NCI-H187 treated with DMSO at 0.1 percent for 48 hours (cell line): ENCODE measurements at places on chromosomes 13 and 19.

DNA sequence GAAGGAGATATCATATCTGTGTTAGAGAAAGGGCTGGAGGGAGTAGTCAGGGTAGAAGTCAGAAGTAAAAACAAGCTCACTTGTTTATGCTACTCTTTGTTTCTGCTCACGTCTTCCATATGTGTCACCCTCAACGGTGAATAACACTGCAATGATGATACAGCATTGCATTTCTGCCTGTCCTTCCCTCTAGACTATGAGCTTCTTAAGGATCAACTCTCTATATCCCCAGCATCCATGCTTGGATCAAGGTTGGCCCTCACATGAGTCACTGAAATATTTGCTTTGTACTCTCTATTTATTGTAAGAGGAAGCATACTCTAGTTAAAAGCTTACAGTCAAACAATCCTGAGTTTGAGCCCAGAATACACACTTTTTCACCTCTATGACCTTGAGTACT lies 406.0 kb downstream of the RFC3 start:
- no peak for DNase-seq

GRCh38 chr19:48344892-48345291 lies 18.8 kb downstream of the TMEM143 start:
- DNase-seq = no peak

- DNase-seq = no peak
These were observed 204.4 kb downstream of the LACC1 start for GRCh38 chr13:44084146-44084545.

DNA sequence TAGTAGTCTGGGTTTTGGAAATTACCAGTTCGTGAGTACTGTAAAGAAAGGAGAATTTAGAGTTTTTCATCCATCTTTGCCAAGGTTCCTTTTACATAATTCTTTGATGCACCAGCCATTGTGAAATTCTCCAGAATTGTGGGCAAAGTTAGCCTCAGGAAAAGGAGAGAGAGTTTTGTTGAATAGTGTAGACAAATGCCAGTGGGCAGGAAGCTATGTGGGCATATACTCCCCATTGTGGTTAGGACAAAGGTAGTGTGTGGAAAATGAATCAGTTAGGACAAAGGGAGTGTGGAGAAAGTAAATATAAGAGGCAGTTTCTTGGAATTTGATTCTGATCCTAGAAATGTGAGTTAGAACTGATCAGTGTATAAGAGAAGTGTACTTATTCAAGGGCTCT lies 67.9 kb downstream of the PCCA start:
- DNase-seq = no peak

GRCh38 chr19:32773126-32773525 lies 53.6 kb downstream of the TDRD12 start:
- DNase-seq = no peak

DNA sequence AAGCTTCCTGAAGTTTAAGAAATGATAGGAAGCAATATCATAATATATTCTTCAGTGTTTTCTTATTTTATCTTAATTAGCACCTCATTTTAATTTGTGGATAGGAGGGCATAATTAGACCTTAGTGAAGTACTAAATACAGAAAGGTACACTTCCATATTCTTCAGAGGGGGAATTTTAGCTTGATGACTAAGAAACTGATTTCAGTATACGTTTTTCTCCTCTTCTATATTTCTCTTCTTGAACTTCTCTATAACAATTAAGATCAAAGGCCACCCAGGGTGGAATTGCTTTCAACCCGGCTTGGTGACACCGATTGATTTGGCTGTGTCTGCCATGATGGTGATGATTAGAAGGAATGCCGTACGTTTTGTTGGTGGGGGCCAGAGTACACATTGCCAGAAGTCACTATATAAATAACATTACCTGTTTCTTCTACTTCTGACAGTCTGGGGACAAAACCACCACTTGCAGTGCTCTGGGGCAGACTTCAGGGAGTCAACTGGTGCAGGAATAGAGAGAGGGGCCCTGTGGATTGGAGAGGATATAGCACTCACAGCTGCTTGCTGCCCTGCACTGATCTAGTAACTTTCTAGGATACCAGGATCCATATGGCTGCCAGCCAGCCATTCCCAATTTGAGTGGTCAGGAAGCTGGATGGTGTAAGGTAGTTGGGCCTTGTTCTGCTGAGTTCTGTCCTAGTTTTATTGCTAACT lies 73.8 kb downstream of the SPATA13 start:
- no peak for DNase-seq

DNA sequence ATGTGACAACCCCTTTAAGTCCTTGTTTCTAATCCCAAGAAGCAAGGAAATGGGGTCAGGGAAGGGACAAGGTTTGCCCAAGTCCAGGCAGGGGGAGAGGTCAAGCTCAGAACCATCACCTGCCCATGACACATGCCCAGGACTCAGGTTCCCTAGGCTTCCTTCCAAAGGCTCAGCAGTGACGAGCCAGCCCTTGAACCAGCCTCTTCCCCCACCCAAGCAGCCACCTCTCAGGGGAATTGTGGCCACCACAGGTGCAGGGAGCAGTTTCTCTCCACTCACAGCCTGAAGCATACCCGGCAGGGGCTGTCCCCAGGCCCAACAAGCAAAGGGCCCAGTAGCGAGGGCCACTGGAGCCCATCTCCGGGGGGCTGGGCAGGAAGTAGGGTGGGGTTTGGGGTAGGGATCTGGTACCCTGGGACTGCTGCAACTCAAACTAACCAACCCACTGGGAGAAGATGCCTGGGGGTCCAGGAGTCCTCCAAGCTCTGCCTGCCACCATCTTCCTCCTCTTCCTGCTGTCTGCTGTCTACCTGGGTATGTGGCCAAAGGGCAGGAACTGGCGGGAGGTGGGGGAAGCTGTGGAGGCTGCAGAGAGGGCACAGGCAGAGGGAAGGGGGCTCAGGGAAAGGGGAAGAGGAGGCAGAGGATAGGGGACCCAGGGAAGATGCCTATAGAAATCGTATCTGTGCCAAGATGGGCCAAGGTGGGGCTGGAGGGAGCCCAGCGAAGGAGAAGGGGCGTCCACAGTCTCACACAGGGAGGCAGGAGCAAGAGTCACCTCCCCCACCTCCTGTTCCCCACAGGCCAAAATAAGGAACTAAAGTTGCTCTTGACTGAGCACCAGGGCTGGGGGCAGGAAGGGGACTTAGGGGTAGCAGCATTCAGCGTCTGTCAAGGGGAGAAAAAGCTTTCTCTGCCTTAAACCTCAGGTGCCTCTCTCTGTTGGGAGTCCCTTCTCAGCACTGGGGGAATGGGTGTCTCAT lies at the start of gene CD79A:
Gene CD79A, plus strand, starts transcription at position 433 of the 986 bp plus-strand sequence. Its CDS starts 26 bp downstream, at position 459.
- DNase-seq = no peak

DNA sequence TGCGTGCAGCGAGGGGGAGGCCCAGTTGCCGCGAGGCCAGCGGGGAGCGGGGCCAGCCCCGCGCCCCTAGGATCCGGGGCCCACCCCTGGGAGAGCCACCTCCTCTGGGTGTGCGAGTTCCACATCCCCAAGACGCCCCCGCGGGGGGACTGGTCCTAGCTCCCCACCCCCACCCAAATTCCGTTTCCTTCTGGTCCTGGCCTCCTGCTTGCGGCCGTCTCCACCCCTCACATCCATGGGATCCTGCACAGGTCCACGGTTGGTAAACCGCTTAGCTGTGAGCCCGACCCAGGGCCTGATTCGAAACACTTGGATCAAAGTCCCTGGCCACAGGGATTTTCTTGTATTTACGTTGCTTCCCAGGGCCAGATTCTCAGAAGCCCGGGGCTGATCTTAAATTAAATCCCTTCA lies 324 bp upstream of the FBXO17 start:
- no peak for DNase-seq

DNA sequence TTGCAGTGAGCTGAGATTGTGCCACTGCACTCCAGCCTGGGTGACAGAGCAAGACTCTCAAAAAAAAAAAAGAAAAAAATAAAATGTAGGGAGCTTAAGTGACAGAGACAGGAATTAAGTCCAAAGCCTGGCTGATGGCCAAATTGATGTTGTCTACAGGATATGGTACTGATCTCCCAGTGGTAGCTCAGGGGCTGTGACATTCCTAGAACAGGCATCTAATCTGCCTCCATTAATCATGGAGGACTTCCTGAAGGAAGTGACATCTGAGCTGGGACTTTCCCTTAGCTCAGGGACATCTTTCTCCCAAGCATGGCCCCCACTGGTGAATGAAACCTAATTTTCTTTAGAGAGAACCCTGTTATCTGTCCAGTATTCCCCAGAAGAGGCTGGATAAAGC lies 11.4 kb upstream of the EDDM13 start:
- no peak for DNase-seq

GRCh38 chr13:35888981-35889380 lies 242.2 kb downstream of the DCLK1 start:
- DNase-seq = no peak

DNA sequence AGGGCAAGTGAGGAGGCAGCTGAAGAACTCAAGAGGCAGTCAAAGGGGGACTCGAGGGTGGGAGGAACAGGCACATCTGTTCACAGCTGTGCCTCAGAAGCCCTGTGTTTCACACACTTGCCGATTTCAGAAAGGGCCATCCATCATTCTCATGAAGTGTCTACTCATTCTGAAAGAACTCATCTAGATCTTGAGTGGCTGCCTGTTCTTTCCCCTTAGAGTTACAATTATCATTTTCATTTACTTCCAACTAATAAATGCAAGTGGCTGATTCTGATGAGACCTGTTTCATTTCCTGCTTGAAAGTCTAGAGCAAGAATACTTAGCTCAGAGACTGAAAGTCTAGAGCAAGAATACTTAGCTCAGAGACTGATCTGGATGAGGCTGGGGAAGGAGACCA lies 1145.1 kb downstream of the UQCRFS1 start:
- no peak for DNase-seq

GRCh38 chr19:40737102-40737644 lies 13.1 kb downstream of the ACTMAP start:
- no peak for DNase-seq

GRCh38 chr13:46620471-46620870 lies 67.5 kb downstream of the LRCH1 start:
- no peak for DNase-seq

DNA sequence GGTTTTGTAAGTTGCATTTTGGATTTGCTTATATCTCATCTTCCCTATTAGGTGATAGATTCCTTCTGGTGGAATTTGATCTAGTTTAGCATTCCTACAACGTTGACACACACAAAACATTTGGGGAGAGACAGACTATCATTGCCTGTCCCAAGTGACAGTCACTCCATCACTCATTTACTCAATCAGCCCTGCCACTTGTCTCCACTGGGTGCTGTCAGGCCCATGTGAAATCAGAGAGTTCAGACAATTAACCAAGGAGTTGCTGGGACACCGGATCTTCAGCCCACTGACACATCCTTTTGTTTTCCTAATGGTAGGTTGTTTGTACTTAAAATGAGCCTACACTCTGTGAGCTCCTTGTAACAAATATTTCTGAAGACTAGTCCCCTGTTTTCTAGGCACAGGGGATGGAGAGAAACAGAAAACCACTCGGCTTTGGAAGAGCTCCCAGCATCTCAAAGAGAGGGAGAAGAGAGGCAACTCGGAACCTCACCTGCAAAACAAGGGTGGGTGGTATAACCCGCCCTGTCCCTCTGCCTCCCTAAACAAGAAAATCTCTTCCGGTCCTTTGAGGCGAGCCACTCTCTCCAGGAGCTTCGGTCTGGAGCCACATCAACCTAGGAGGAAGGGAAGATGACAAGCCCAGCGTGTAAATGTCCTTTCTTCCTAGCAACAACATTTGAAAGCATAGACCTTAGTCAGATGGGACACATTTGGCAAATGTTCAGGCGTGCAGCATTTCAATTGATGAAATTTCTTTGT lies 440.9 kb upstream of the KLF12 start:
- DNase-seq = no peak

DNA sequence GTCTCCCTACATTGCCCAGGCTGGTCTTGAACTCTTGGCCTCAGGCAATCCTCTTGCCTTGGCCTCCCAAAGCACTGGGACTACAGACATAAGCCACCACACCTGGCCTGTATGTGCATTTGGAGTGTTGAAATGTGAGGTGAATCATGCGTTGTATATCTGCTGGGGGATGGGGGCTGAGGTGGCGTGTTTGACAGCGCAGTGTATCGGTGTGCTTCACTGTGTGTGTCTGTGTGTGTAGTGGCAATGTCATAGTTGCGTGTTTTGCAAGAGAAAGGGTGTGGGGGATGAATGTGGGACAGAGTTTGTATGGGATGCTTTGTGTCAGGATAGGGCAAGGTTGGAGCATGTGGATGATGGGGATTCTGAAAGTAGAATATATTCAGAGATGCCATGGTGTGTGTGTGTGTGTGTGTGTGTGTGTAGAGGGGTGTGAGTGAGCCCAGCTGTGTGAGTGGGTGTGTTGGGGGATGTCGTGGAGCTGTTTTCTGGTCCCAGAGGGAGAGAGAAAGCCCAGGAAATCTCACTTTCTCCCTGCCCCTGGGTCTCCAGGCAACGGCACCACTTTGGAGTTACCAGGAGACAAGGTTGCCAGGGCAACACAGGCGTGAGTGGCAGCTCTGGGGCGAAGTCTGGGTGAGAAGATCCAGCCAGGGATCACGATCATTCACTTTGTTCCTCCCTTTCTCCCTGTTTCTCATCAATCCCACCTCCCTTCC lies 1.1 kb upstream of the SWSAP1 start:
- DNase-seq = peak; percentile 45

DNA sequence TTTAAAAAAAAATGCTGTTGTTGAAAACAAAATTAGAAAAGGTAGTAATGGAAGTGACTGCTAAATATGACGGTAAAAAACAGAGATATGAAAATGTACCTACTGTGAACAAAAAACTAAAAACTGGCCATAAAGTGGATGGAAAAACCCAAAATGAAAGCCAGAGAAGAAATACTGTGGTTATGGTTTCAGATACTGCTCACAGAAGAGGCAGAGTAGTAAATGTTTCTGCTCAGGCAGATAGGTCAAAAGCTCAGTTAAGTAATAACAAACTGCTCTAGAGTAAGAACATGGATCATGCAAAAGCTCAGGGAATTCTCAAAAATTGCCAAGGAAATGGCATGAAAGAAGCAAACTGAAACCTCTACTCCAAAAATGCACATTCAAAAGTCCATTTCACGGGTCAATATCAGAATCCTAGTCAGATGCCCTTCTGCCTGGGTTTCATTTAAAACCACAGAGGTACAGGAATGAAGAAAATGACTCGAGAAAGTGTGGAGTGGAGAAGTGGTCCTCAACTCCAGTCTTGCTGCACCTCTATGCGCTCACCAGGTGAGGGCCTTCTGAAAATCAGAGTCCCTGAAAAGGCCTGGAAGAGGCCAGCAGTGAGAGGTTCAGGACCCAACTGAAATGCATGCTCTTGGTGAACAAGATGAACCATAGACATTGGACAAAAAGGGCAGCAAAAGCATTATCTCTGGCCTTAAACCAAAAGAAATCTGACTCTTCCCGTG lies 315.0 kb upstream of the SPRY2 start:
- no peak for DNase-seq

DNA sequence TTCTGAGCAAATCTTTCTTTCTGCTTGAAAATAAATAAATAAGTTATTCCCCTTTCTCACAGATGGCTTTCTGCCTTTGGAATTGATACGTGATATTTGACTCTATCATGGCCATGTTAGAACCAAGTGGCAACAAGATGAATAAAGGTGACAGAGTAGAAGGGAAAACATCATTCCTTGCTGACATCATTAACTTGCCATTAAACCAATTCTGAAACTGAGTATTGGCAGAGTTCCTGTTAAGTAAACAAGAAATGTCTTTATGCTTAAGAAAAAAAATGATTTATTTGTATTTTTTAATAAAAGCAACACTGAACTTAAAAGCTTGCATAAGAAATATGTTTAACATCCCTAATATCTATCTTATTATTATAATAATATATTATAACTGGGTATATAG lies 828.1 kb downstream of the PCDH9 start:
- DNase-seq = no peak
